ENCODE measurements at places on chromosomes 5 and 9.

GRCh38 chr5:147613359-147613758, 103.5 kb upstream of the DPYSL3 start:
- no peak for DNase-seq

GRCh38 chr5:143652108-143652700, 159.8 kb upstream of the HMHB1 start:
- no peak for DNase-seq

DNA sequence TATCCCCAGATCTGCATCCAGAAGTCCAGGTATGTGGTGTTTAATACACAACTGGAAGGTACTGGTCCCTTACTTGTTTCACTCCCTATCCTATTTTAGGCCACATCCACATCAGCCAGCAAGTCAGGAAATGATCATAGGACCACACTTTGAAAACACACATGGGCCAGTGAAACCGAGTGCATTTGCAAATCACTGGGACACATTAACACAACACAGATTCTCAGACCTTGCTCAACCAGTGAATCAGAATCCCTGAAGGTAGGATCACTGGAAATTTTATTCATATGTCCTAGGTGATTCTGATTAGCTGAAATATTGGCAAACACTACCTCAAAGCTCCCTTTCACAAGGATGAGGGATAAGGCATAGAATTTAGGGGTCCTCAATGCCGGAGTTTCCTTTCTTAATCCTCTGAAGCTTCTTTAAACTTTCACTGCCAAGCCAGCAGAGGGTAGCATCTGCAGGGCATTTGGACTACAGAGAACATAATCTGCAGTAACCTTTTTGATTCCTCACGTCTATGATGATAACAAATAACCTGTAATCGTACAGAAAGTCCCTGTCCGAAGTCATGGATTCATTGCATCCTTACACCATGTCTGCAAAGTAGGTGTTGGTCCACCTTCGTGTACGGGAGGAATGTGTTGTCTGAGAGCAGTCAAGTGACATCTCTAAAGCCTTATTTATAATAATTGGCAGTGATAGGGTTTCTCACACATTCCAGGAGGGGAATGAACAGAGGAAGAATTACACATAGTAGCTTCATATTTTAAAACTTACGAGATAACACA, 11.0 kb upstream of the ABLIM3 start:
- no peak for DNase-seq

- no peak for DNase-seq
Measured at GRCh38 chr9:94817291-94818177, 91.0 kb downstream of the AOPEP start.

DNA sequence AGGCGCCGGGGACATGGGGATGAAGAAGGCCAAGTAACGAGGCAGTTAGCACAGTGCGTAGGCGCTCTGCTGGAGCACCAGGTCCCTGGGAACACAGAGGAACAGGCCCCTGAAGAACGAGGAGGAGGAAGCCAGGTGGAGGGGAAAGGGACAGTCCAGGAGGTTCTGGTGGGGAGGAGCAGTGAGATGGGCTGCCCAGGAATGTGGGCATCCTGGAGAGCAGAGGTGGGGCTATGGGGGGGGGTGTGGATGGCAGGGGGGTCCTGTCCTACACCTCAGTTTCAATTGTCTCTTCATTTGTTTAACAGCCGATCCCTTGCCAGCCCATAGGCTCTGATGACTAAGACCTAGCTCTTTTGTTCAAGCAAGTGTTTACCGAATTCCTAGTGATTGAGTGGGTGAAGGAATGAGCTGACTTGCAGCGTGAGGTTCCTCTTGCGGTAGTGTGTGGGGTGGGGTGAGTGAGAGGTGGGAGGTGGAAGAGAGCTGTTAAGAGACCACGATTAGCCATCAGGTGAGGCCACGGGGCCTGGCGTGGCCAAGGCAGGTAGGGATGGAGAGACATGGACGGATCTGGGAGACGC, 8.4 kb upstream of the PHYHD1 start:
- no peak for DNase-seq

GRCh38 chr9:38683336-38683735, 36.6 kb downstream of the FAM240B start:
- DNase-seq, result no peak

GRCh38 chr5:147339313-147339712, 104.5 kb downstream of the STK32A start:
- no peak for DNase-seq

GRCh38 chr5:127863610-127864395, 160.6 kb downstream of the CCDC192 start:
- DNase-seq, result no peak

DNA sequence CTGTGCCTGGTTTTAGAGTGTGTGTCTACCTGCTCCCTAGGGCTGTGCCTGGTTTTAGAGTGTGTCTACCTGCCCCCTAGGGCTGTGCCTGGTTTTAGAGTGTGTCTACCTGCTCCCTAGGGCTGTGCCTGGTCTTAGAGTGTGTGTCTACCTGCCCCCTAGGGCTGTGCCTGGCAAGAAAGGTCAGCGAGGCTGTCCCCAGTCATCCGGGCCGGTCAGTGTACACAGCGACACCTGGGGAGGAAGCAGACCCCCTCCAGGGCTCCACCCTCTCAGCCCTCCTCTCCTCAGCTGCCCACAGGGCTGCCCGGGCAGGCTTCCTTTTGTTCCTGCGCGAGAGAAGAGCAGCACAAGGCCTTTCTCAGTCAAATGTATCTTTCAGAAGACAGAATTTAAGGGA, 4.1 kb downstream of the NRARP start:
- no peak for DNase-seq

DNA sequence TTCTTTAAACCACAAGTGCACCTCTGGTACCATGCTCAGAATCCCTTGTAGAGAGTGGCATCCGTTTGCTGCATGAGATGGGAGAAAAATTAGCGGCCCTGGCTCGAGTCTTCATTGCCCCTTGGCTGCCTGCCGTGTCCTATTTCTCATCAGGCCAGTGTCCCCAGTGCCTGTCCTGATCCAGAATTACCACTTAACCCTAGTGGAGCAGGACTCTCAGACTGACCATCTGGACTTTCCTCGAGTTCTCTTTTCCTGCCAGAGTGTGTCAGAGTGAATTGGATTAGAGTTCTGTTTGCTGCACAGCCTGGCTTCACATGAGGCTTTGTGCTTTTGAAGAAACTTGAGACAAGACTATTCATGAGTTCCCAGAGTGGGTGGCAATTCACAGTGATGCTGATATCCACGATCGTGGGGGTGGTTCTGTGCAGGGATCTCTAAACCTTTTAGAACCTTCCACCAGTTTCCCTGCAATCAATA, 92.6 kb downstream of the C9orf152 start:
- no peak for DNase-seq

DNA sequence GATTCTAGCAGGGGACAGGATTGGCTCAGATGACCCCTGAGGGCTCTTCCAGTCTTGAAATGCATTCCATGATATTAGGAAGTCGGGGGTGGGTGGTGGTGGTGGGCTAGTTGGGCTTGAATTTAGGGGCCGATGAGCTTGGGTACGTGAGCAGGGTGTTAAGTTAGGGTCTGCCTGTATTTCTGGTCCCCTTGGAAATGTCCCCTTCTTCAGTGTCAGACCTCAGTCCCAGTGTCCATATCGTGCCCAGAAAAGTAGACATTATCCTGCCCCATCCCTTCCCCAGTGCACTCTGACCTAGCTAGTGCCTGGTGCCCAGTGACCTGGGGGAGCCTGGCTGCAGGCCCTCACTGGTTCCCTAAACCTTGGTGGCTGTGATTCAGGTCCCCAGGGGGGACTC, 2.9 kb upstream of the MYOZ3 start:
- no peak for DNase-seq

DNA sequence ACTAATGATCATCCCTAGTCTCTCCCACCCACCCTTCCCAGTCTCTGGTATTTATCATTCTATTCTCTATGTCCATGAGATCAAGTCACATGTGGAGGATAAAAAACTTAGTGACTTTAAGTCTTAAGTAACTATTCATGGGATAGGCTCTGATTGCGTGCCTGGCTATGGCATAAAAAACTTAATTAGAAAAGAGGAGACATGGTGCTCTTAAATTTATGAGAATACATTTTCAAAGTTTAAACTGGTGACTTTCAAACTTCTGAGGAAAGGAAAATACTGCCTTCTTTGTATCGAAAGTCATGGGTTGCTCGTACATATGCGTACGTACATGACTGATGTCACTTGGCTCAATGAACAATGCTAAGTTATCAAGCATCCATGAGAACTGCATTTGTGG, 18.2 kb upstream of the TYRP1 start:
- DNase-seq, result no peak

GRCh38 chr5:149679876-149680809, 50.0 kb upstream of the PPARGC1B start:
- DNase-seq, result no peak

DNA sequence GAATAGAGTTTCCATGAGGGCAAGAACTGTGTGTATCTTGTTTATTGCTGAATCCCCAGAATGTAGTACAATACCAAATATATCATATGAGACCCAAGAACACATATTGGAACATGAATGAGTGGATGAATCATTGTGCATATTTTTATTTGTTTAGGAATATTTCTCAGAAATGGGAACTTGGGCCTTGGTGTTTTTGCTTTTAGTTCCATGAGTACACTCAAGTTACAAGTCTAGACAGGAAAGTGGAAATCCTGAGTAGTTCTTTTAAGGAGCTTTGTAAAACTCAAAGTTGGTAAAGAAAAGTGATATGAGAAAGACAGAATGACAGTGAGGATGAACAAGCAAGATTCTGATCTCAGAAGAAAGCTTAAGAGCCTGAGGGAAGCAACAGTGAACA, 647.0 kb downstream of the EFNA5 start:
- DNase-seq, result no peak

DNA sequence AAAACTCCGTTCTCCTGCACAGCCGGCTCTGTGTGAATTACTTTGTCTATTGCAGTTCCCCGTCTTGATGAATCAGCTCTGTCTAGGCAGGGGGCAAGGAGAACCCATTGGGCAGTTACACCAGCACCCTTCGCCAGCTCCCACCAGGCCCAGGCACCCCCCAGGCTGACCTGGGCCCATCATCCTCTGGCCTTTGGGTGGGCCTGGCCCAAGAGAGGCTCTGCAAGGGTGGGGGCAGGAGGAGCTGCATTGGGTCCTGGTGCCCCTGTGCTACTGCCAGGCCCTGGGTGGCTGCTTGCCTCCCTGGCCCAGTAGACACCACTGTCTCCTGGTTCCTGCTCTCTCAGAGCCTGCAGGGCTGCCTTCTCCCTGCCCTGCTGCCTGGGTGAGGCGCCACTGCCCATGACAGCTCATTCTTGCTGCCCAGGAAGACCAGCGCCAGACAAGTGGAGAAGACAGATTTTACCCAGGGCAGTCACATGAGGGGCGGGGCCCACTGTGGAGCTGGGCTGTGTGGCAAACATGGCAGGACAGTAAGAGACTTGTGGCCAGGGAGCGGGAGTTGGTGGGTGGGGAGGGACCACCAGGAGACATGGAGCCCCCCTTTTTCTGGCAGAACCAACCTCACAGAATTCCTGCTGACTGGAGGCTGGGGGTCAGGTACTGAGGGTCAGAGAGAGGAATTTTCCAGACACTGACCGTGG, 67.2 kb downstream of the MRPL36 start:
- no peak for DNase-seq

DNA sequence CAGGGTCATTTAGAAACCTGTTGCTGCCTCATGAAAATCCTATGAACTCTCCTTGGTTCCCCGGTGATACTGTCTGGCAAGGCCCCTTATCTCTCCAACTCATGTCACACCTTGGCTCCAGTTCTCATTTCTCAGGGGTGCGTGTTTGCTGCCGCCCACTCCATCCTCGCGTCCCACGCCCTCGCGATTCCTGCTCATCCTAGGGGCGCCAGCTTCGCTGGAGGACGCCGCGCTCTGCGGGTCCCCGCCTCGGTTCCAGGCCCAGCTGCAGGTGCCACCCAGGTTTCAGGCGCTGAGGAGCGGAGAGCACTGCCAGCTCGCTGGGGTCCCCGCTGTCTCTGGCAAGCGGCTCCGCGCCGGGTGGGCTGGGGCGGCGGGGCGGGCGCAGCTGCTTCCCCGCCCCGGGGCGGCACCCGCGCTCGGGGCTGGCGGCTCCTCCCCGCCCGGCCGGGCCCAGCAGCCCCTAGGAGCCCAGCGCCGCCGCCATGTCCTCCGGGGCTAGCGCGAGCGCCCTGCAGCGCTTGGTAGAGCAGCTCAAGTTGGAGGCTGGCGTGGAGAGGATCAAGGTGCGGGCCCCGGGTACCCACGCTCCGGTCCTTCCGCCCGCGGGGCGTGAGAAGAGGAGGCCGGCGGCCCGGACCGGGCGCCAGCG, at the start of gene GNG10:
GNG10 (plus strand) TSS at position 456 of the 652 bp plus-strand sequence; CDS start at position 486, 30 bp downstream.
- DNase-seq, result peak; percentile 33

GRCh38 chr5:153952057-153952456, 86.7 kb downstream of the FAM114A2 start:
- DNase-seq, result no peak

GRCh38 chr9:1256178-1256577, 206.0 kb downstream of the DMRT2 start:
- DNase-seq, result no peak

DNA sequence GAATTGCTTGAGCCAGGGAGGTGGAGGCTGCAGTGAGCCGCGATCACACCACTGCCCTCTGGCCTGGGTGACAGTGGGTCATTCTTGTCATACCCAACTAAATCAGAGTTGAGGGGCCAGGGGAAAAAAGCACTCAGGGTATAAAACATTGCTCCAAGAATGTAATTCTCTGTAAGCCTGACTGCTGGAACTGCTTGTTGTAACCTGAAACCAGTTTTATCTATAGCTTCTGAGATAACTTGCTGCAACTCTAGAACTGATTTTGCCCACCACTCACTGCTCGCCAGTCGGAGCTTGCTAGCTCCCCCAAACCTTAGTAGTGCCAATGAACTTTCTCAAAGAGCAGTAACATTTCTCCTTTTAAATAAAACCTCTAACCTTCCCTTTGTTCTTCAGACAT, 9.6 kb upstream of the MSH3 start:
- no peak for DNase-seq

DNA sequence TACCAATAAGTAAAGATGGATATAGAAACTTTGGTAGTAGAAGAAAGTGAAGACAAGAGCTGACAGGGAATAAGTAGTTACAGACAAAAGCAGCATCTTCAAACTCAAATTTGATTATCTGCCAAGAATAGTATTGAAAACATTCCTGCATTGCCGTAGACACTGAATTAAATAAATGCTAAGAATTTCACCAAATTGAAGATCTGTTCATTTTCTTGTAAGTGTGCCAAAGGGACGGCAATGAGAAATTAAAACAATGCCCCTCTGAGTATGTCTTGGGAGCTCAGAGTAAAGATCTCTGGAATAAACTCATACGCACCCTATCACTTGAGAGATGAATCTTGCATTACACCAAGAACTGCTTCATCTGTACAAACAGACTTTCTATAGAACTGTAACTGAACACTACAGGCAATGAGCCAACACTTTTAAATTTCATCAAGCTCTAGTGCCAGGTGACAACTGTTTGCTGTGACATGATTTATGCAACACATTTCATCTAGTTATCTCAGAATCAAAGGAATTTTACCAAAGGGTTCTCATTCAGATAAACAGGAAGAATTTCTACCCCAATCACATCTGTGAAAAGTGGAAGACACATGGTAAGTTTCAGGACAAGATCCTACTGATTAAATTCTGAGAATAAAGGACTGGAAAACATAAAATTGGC, 66.9 kb downstream of the RFX3 start:
- no peak for DNase-seq

- DNase-seq, result no peak
Measured at GRCh38 chr9:112925058-112925641, 34.5 kb upstream of the SLC46A2 start.

All from activated naive CD4-positive, alpha-beta T cell (primary cell).